ENCODE measurements at places on chromosomes 7 and 10. TPM values are rescaled to one million over a fixed set of nuclear protein-coding genes. Genes with fewer than 3 reads are reported as not detected.

- DNase-seq, result no peak
These were observed 1.6 kb upstream of the NKX2-3 start for GRCh38 chr10:99531026-99531695.

- DNase-seq, result no peak
These were observed 190.4 kb downstream of the SLC25A13 start for GRCh38 chr7:96131525-96131924.

GRCh38 chr7:556837-557557 is 37.4 kb upstream of the PDGFA start:
- no peak for DNase-seq

GRCh38 chr7:47411281-47411869 is 170.5 kb downstream of the TNS3 start:
- no peak for DNase-seq

DNA sequence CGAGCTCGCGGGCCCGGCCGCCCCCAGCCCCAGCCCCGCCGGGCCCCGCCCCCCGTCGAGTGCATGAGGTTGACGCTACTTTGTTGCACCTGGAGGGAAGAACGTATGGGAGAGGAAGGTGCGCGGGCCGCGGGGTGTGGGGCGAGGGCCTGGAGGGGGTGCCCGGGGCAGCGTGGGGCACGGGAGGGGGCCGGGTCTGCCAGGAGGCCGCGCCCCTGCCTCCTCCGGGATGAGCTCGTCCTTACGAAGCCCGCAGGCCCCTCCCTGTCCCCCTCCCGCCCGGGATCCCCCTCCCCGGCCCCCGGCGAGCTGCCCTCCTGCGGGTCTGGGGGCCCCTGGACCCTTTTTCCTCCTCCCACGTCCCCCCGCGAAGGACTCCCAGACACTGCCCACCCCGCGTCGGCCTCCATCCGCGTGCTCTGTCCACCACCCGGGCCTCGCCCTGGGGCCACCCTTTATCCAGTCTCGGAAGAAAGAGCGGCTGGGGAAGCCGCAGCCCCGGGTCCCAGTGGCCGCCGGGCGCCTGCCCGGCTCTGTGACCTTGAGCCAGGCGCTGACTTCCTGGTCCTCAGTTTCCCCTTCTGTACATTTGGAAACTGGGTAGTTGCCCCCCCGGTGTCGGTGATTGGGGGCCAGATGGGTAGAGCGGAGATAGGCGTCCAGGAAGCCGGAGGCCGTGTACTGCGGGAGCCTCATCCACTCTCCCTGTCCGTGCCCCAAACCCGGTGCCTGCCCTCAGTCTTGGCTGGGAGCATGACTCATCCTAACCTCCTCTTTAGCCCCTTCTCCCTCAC is 521 bp downstream of the LIMK1 start:
- DNase-seq, result no peak

DNA sequence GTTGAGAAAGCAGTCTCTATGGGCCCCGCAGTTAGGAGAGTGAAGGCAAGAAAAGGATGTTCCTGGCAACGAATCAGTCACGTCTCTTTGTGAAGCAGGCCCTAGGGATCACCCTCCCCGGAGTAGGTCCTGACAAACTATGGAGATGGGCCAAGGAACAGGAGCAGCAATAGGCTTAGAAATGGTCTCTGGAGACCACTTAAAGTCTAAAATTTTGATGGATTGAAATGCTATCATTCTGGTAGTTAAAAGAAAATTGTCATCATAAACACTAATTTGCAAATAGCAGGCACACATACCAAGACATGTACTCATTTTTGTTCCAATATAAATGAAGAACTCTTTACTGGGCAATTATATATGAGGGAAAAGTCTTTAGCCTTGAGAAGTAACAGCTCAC is 123.5 kb downstream of the ITGB8 start:
- no peak for DNase-seq

- DNase-seq, result no peak
These were observed 26.1 kb downstream of the ENKUR start for GRCh38 chr10:24989867-24990266.

- DNase-seq, result no peak
These were observed 259.1 kb downstream of the FGFR2 start for GRCh38 chr10:121339114-121339513.

- no peak for DNase-seq
These were observed 192.6 kb upstream of the CCDC6 start for GRCh38 chr10:60098677-60099601.

DNA sequence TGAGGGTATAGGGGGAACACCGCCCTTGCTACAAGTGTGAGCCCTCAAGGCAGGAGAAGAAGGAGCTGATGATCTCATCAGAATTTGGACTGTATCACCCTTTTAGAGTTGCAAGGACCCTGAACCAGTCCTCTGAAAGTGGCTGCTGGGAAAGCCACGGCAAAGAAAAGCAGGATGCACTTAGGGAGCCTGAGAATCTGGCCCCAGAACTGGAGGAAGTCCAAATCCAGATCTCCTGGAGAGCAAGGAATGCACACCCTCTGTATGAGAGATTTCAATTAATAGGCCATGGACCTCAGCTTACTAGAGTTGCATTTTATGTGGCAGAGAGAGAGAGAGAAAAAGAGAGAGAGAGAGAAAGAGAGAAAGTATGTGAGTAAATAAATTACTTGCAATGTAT is 662.9 kb downstream of the CCSER2 start:
- DNase-seq, result no peak

Gene OPALIN
- polyA plus RNA-seq, result not detected

Gene CC2D2B
- 2.0 TPM for polyA plus RNA-seq

Gene PDE1C
- polyA plus RNA-seq, result 2.5 TPM
